ENCODE measurements at places on chromosomes 7 and 10. TPM values are rescaled to one million over a fixed set of nuclear protein-coding genes. Genes with fewer than 3 reads are reported as not detected.

HMX3 gene
- not detected for total RNA-seq

SCD gene
- total RNA-seq = 64.3 TPM

DNA sequence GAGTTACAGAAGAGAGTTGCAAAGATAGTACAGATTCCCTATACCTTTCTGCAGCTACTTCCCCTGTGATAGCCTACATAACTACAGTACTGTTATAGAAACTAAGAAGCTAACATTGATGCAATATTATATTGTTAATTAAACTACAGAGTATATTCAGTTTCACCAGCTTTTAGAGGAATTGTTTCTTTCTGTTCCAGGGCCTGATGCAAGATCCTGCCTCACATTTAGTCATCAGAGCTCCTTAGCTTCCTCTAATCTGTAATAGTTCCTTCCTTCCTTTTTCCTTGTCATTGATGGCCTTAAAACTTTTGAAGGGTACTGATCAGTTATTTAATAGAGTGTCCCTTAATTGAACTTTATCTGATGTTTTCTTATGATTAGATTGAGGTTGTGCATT lies 56.8 kb downstream of the SDHAF3 start:
- H3K27me3 ChIP-seq = no peaks in the 10 kb centered on the region
- no peak for DNase-seq
- H3K4me1 ChIP-seq = no peaks in the 10 kb centered on the region
- no peak overlapping the region for H3K4me3 ChIP-seq
- H3K36me3 ChIP-seq = no peaks in the 10 kb centered on the region

DNA sequence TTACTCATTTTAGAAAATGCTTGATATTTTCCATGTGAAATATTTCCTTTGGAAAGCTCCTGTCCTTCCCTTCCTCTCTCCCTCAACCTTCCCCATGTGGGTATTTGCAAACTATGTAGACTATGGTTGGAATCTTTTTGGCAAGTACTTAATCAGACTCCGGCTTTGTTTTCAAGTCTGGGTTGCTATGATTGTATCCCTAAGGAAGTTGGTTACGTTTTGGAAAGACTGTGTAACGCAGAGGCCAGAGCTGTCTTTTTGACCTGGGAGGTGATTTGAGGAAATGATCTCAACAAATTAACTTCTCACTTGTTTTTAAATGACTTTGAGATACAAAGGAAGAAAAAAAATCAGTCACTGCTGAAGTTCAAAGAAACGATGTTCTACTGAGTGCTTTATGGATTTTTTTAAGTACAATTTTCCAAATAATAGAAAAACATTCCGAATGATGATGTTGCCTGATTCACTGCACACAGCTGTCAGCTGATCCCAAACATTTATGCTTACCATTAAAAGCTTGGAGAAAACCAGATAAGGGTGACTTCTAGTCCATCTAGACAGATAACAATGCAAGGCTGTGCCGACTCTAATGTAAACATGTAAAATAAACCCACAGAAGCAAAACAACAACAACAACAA lies 145.5 kb upstream of the CELF2 start:
- no peaks in the 10 kb centered on the region for H3K36me3 ChIP-seq
- peak overlapping the region; percentile 34 for H3K27ac ChIP-seq
- no peak for DNase-seq

DNA sequence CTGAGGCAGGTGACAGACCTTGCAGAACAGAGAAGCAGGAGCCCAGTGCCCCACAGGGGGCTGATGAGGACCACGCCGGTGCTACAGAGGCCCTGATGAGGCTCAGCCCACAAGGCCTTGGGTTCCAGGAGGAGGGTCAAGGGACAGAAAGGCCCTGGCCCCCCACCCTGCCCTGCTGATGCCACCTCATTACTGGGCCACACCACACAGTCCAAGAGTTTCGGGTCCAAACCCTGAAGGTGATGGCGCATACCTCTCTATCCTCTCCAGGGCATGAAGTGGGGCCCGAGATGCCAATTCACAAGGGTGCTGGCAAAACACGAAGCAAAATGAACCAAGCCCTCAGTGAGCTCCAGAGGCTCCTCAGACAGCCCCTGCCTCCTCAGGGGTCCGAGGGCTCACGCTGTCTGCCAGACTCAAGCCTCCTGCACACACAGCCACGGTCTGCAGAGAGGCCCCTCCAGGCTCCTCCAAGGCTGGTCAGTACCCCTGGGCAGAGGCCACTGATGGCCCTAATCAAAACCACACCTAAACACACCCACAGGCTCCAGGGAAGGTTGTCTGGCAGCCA lies 32.3 kb downstream of the RASGEF1A start:
- no peak overlapping the region for H3K27ac ChIP-seq
- no peaks in the 10 kb centered on the region for H3K36me3 ChIP-seq
- H3K27me3 ChIP-seq = no peaks in the 10 kb centered on the region

DNA sequence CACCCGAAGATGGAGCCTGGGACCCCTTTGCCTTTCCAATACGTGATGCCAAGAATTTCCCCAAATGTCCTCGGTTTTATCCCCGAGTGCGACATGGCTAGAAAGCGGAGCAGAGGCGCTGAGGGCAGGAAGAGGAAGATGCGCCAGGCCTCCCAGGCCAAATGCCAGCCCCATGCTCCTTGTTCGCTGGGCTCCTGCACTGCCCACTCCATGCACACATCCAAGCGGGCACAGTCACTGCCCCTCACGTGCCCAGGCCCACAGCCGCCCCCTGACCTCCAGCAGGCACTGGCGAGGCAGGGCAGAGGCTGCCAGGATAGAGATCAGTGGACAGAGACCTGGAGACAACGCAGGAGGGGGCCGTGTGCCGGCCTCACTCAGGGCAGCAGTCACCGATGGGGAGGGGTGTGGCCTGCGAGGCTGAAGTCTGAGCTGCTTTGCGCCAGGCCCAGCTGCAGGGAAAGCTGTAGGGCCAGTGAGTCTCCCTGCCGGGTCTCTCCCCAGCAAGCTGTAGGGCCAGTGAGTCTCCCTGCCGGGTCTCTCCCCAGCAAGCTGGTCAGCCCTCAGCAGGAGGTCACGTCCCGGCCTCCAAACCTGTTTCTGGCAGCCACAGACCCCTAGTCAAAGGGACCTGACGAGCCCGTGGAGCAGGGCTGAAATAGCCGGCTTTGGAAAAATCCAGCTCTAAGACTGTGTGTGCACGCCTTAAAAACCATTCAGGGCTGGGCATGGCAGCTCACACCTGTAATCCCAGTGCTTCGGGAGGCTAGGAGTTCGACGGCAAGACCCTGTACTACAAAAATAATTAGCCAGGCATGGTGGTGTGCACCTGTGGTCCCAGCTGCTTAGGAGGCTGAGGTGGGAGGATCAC lies 100.6 kb upstream of the DIP2C start:
- H3K27ac ChIP-seq = no peak overlapping the region
- H3K4me3 ChIP-seq = peak overlapping the region; percentile 49
- H3K36me3 ChIP-seq = no peaks in the 10 kb centered on the region
- H3K4me1 ChIP-seq = peaks cover 14% of the 10 kb centered on the region
- no peak for DNase-seq

HTR7 gene
- 2.7 TPM for total RNA-seq

ACSL5 gene
- total RNA-seq = 5.2 TPM

DNA sequence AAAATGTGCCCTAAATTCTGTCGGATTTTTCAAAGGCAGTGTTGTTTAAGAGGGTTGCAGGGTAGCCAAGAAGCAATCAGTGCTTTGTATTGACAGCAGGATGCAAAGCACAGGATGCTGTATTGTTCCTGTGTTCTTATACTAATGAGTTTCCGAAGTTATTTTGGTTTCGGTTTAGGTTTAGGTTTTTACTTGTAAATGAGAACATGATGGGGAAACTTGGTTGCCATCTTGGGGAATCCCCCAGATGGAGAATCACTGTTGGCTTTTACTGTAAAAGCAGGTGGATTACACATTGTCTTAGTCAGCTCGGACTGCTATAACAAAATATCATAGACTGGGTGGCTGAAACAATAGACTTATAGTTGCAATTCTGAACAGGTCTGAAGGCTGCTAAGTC lies 72.1 kb downstream of the INHBA start:
- H3K27me3 ChIP-seq = no peaks in the 10 kb centered on the region
- DNase-seq = no peak
- no peak overlapping the region for H3K27ac ChIP-seq
- H3K4me1 ChIP-seq = no peaks in the 10 kb centered on the region
- no peak overlapping the region for H3K4me3 ChIP-seq

DNA sequence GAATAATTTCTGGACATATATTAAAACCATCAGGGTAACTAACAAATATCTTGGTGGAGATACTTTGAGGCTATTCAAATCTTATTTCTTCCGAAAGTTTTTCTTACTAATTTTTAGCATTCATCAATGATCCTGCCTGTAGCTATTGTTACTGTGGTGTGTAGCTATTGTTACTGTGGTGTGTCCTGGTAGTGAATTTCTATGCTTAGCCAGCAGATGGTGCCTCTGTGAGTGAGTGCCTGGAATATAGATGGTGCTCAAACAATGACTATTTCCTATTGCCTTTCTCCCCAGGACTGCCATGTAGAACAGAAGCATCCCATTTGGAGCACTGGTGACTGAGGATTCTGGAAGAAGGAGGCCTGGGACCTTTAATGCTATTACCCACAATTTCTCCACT lies 245.7 kb downstream of the CCSER2 start:
- no peaks in the 10 kb centered on the region for H3K36me3 ChIP-seq
- H3K4me3 ChIP-seq = no peak overlapping the region
- H3K27ac ChIP-seq = no peak overlapping the region
- DNase-seq = no peak
- peaks cover 5% of the 10 kb centered on the region for H3K27me3 ChIP-seq

GDF2 gene
- total RNA-seq = not detected

GRCh38 chr7:21891291-21891690 lies 54.4 kb downstream of the CDCA7L start:
- H3K4me3 ChIP-seq = no peak overlapping the region
- no peak overlapping the region for H3K27ac ChIP-seq
- no peaks in the 10 kb centered on the region for H3K36me3 ChIP-seq
- no peak for DNase-seq

CXCL12 gene
- total RNA-seq = 16.1 TPM

FGF8 gene
- not detected for total RNA-seq

ERVW-1 gene
- total RNA-seq = not detected

GRCh38 chr10:98226508-98227144 lies 41.4 kb downstream of the LOXL4 start:
- DNase-seq = no peak
- H3K27me3 ChIP-seq = no peaks in the 10 kb centered on the region
- no peaks in the 10 kb centered on the region for H3K36me3 ChIP-seq
- H3K4me3 ChIP-seq = no peak overlapping the region
- H3K4me1 ChIP-seq = peaks cover 15% of the 10 kb centered on the region

- DNase-seq = no peak
- H3K27ac ChIP-seq = no peak overlapping the region
- no peaks in the 10 kb centered on the region for H3K4me1 ChIP-seq
- H3K27me3 ChIP-seq = no peaks in the 10 kb centered on the region
- H3K36me3 ChIP-seq = no peaks in the 10 kb centered on the region
Observed at GRCh38 chr7:37144423-37144822, 304.2 kb downstream of the ELMO1 start.

GRCh38 chr7:142964502-142965246 lies 2.5 kb upstream of the KEL start:
- H3K4me3 ChIP-seq = no peak overlapping the region
- peaks cover 21% of the 10 kb centered on the region for H3K27me3 ChIP-seq
- H3K36me3 ChIP-seq = no peaks in the 10 kb centered on the region
- H3K27ac ChIP-seq = no peak overlapping the region
- H3K4me1 ChIP-seq = no peaks in the 10 kb centered on the region
- DNase-seq = no peak

DNA sequence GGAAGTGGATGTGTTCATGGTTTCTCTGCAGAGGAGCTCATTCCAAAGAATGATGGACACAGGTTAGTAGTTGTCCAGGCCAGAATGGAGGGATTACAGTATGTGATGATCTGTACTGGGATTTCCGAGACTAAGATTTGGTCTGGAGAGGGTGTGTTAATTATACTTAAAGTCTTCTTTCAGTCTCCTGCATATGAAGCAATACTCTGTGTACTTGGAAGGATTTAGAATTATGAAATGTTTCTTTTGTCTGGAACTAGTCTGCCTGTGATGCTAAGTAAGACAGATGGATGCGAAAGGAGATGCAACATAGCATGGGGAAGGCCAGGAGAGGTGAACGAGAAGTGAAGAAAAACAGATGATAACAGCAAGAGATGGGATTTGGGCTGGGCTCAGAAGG lies 305.1 kb upstream of the LYZL1 start:
- H3K4me1 ChIP-seq = peaks cover 33% of the 10 kb centered on the region
- DNase-seq = no peak
- no peaks in the 10 kb centered on the region for H3K36me3 ChIP-seq
- H3K27ac ChIP-seq = peak overlapping the region; percentile 78
- H3K27me3 ChIP-seq = peaks cover 5% of the 10 kb centered on the region

DNA sequence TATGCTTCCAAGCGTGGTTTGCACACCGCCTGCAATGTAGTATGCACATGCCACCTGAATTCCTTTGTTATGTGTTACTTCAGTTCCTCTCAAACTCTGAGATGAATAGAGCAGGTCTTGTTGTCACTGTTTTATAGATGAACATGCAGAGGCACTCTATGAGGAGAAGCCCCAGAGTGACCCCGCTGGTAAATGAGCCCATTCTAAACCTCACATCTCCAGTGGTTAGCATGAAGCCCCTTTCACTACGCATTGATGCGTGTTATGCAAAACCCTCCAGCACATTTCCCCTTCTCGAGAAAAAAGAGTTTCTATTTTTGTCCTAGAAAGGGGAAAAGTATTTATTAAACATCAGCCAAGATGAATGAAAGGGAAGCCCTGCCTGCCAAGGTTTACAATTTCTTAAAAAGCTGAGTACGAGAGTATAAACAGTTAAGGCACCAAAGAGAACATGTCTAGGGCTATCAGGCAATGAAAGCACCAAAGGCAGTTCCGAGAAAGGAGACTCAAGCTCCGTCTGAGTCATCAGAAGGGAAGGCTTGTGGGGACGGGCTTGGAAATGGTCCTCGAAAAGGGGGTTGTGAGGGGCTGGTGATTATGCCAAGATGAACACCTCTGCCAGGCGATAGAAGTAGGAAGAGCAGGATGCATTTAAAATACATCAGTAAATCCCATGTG lies 58.7 kb upstream of the PFKP start:
- H3K36me3 ChIP-seq = no peaks in the 10 kb centered on the region
- no peak for DNase-seq
- no peak overlapping the region for H3K27ac ChIP-seq
- H3K27me3 ChIP-seq = no peaks in the 10 kb centered on the region

GRCh38 chr7:77427996-77428603 lies 12.0 kb upstream of the GSAP start:
- no peak for DNase-seq
- H3K27ac ChIP-seq = no peak overlapping the region
- no peak overlapping the region for H3K4me3 ChIP-seq
- no peaks in the 10 kb centered on the region for H3K36me3 ChIP-seq

- peaks cover 11% of the 10 kb centered on the region for H3K27me3 ChIP-seq
- no peak for DNase-seq
- no peaks in the 10 kb centered on the region for H3K4me1 ChIP-seq
- no peaks in the 10 kb centered on the region for H3K36me3 ChIP-seq
- H3K27ac ChIP-seq = no peak overlapping the region
Observed at GRCh38 chr10:30671026-30671616, 41.6 kb upstream of the LYZL2 start.

- no peaks in the 10 kb centered on the region for H3K27me3 ChIP-seq
- no peaks in the 10 kb centered on the region for H3K4me1 ChIP-seq
- H3K4me3 ChIP-seq = no peak overlapping the region
- no peak overlapping the region for H3K27ac ChIP-seq
- DNase-seq = no peak
- H3K36me3 ChIP-seq = no peaks in the 10 kb centered on the region
Observed at GRCh38 chr10:34091635-34092195, 723.4 kb downstream of the PARD3 start.
